A549 treated with GW870086 at 1 μM for 4 hours (cell line): ENCODE measurements at places on chromosomes 11 and 22. TPM values are rescaled to one million over a fixed set of nuclear protein-coding genes. Genes with fewer than 3 reads are reported as not detected.

The DUSP8 gene
- 0.34 to 1.6 TPM (median 0.83 TPM) in 5 replicates for total RNA-seq

The GSC2 gene
- 0.14 to 0.15 TPM in 2 of 5 replicates, not detected in the others for total RNA-seq

The KRTAP5-1 gene
- total RNA-seq, result not detected in 5 replicates

The MEI1 gene
- total RNA-seq, result 0.53 TPM in 1 of 5 replicates, not detected in the others

The HPX gene
- 0.28 to 0.91 TPM (median 0.57 TPM) in 5 replicates for total RNA-seq

The GGTLC2 gene
- total RNA-seq, result not detected in 5 replicates

The NXPE4 gene
- total RNA-seq, result not detected in 5 replicates

The CALCB gene
- total RNA-seq, result 0.14 to 0.28 TPM (median 0.20 TPM) in 3 of 5 replicates, not detected in the others

The HPS5 gene
- total RNA-seq, result 13.8 to 16.7 TPM (median 15.5 TPM) in 5 replicates

The CBX7 gene
- 0.80 to 1.4 TPM (median 1.2 TPM) in 5 replicates for total RNA-seq

The GLYATL2 gene
- total RNA-seq, result not detected in 5 replicates

The TBX10 gene
- not detected in 5 replicates for total RNA-seq

The OR5J2 gene
- total RNA-seq, result not detected in 5 replicates

The SLC5A4 gene
- total RNA-seq, result not detected in 5 replicates

The SLC5A12 gene
- not detected in 5 replicates for total RNA-seq

The CRYBA4 gene
- total RNA-seq, result not detected in 5 replicates

The GPHA2 gene
- not detected in 5 replicates for total RNA-seq

The ACR gene
- 0.11 to 0.14 TPM in 2 of 5 replicates, not detected in the others for total RNA-seq

The MUC5AC gene
- total RNA-seq, result 1.5 to 2.3 TPM (median 2.0 TPM) in 5 replicates
